Stomach (tissue), 19 donors: ENCODE measurements at places on chromosomes 11 and 22. TPM values are rescaled to one million over a fixed set of nuclear protein-coding genes. Genes with fewer than 3 reads are reported as not detected.
A peak's percentile ranks its signal among the peaks of the same experiment; 100 is the strongest.

IZUMO1R gene
- total RNA-seq = not detected

MED19 gene
- total RNA-seq = 31.7 TPM

SPON1 gene
- 17.5 TPM for total RNA-seq

OR8A1 gene
- not detected for total RNA-seq

CLDN5 gene
- total RNA-seq = 58.8 TPM

ACR gene
- total RNA-seq = not detected

DNA sequence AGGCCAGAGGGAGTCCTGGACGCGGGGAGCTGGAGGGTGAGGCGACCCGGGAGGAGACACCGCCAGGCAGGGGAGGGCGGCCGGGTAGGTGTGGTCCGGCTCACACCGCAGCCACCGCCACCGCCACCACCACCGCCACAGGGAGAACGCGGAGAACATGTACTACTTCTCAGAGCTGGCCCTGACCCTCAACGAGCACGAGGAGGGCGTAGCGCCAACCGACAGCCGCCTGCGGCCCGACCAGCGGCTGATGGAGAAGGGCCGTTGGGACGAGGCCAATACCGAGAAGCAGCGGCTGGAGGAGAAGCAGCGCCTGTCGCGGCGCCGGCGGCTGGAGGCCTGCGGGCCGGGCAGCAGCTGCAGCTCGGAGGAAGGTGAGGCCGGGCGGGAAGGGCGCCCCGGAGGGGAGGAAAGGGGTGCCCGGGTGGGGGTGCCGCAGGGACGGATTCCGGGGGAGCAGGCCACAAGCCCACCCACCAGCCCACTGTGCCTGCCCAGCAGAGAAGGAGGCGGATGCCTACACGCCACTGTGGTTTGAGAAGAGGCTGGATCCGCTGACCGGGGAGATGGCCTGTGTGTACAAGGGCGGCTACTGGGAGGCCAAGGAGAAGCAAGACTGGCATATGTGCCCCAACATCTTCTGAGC is 62.8 kb downstream of the MORC2 start:
- no peak overlapping the region for H3K4me3 ChIP-seq
- H3K36me3 ChIP-seq = peaks cover 34% of the 10 kb centered on the region
- H3K27me3 ChIP-seq = no peaks in the 10 kb centered on the region
- H3K4me1 ChIP-seq = no peaks in the 10 kb centered on the region

DNA sequence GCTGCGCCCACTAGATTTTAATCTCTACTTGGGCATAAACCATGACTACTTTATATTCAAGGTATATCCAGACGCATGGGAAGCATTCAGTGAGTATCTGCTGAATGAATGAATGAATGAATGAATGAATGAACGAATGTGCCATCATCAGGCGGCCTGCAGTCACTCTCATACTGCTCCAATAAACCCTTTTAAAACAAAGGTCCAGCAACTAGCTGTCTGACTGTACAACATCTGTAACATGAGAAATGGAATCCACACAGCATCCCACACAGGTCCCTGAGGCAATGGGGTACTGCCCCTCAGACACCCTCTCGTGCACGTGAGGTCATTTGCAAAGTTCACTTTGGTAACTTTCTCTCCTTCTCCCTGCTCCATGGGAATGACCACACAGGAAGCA is 147.5 kb downstream of the LARGE1 start:
- no peaks in the 10 kb centered on the region for H3K27me3 ChIP-seq
- no peaks in the 10 kb centered on the region for H3K36me3 ChIP-seq
- H3K4me3 ChIP-seq = no peak overlapping the region
- no peak overlapping the region for H3K27ac ChIP-seq

- H3K27me3 ChIP-seq = no peaks in the 10 kb centered on the region
- H3K4me3 ChIP-seq = no peak overlapping the region
- no peaks in the 10 kb centered on the region for H3K4me1 ChIP-seq
These were observed 334.5 kb downstream of the CTTN start for GRCh38 chr11:70732881-70733196.

DNA sequence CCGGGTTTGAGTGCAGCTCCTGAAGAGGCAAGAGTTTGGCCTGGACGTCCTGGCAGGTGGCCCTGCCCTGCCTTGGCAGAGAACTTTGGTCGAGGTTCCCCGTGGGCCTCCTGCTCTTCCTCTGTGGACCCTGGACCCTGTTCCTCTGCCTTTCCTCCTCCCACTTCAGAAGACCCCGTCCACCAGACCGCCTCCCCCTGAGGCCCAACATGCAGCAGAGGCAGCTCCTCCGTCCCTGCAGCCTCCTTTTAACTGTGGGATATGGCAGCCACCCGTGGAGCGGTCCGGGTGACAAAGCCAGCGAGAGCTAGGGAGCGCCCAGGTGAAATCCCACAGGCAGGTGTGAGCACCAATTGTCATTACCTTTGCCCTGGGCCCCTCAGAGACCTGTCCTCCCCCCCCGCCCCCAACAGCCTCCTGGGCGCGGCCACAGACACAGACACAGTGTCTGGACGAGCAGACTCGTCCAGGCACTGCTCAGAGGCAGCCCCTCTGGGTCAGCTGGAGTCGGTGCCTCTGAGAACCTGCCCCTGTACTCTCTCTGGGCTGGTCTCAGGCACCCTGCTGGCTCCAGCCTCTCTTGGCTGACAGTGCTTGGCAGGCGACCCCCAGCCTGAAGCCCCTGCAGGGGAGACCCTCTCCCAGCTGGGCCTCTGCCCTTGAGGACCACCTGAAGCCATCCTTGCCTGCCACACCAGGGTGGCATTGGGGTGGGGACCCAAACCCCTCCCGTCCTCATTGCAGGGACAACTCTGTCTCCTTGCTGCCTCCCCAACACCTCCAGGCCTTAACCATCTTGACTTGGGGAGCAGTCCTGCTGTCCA is 4.1 kb upstream of the PTDSS2 start:
- DNase-seq = peak; percentile 54
- H3K27me3 ChIP-seq = no peaks in the 10 kb centered on the region
- H3K27ac ChIP-seq = no peak overlapping the region
- H3K4me3 ChIP-seq = no peak overlapping the region

GRCh38 chr11:115317277-115318185 is 186.7 kb downstream of the CADM1 start:
- no peak overlapping the region for H3K27ac ChIP-seq
- H3K4me3 ChIP-seq = no peak overlapping the region
- H3K4me1 ChIP-seq = no peaks in the 10 kb centered on the region
- no peaks in the 10 kb centered on the region for H3K36me3 ChIP-seq
- H3K27me3 ChIP-seq = no peaks in the 10 kb centered on the region
- no peak for DNase-seq

DNA sequence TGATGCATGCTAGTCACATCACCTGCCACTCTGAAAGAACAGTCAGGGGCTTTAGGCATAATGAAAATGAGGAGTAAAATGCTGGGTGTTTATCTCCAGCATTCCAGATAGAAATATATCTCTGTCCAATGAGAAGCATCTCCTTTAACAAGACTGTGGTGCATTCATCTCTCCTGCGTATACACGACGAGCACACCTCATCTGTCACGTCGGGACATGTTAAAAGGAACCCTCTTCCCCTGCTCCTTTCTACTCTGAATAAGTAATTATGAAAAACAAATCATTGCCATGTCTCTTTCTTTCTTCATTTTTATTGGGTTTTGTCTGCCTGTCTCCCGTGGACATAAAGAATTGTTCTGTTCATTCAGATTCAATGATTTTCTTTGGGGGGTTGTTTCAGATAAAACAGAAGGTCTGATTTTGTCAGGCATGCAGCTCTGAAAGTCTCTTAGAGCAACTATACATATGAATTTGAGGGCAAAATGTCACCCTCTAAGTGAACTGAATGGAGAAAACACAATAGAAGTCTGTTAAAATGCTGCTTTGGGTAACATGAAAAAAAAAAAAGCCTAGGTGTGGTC is 195.0 kb downstream of the MAML2 start:
- H3K4me3 ChIP-seq = no peak overlapping the region
- no peaks in the 10 kb centered on the region for H3K4me1 ChIP-seq
- no peak for DNase-seq
- H3K36me3 ChIP-seq = no peaks in the 10 kb centered on the region
- no peak overlapping the region for H3K27ac ChIP-seq

- H3K36me3 ChIP-seq = no peaks in the 10 kb centered on the region
- H3K4me3 ChIP-seq = no peak overlapping the region
These were observed 67.2 kb downstream of the SLC17A6 start for GRCh38 chr11:22405377-22405776.

DNA sequence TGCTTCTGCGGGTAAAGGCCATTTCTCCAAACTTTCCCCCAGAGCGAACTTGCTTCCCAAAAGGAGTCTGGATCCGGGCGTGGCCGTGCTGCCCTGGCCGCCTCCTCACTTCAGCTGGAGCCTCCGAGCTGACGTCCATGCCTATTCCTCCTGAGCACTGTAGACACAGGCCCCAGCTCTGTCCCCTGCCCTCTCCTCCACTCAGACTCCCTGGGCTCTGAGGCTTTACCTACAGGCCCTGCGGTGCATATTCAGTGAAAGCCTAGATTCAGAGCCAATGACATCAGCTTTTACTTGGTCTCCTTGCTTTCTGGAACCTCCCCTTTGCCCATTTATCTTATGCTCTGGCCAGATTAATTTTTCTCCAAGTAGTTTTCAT is 9.7 kb downstream of the LRP5 start:
- H3K27ac ChIP-seq = peak overlapping the region; percentile 58
- H3K4me1 ChIP-seq = peaks cover 46% of the 10 kb centered on the region
- H3K36me3 ChIP-seq = no peaks in the 10 kb centered on the region

DNA sequence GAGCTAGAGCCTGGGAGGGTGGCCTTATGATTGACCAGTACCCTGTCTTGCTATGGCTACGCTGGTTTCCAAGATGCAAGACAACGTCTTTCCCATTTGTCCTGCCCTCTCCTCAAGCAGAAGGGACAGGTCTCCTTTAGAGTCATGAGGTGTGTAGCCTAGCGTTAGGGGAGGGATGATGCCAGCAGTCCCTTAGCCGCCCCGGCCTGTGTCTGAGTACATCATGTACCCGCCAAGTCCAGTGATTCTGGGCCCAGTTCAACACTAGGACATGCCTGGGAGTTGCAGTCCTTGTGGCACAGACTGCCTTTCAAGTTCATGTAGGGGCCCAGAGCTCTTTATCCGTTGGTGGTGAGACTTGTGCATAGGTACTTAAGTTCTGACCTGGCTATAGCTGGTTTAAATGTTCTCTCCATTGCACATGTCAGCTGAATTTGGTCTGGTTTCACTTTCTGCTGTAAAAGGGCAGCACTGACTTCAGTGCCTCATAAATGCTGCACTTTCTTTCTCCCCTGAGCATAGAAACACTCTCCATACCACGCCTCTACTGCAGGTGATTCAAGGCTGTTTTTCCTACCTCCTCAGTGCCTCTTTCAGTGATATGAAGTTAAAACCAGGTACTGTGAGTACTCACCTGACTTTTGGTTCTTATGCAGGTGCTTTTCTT is 151.1 kb downstream of the METTL15 start:
- no peaks in the 10 kb centered on the region for H3K4me1 ChIP-seq
- no peak overlapping the region for H3K27ac ChIP-seq
- H3K4me3 ChIP-seq = no peak overlapping the region
- H3K36me3 ChIP-seq = peaks cover 21% of the 10 kb centered on the region

- peaks cover 21% of the 10 kb centered on the region for H3K4me1 ChIP-seq
- no peak for DNase-seq
- no peaks in the 10 kb centered on the region for H3K27me3 ChIP-seq
- no peaks in the 10 kb centered on the region for H3K36me3 ChIP-seq
- no peak overlapping the region for H3K27ac ChIP-seq
- H3K4me3 ChIP-seq = no peak overlapping the region
These were observed 29.0 kb downstream of the MACROD1 start for GRCh38 chr11:64136765-64137441.

DNA sequence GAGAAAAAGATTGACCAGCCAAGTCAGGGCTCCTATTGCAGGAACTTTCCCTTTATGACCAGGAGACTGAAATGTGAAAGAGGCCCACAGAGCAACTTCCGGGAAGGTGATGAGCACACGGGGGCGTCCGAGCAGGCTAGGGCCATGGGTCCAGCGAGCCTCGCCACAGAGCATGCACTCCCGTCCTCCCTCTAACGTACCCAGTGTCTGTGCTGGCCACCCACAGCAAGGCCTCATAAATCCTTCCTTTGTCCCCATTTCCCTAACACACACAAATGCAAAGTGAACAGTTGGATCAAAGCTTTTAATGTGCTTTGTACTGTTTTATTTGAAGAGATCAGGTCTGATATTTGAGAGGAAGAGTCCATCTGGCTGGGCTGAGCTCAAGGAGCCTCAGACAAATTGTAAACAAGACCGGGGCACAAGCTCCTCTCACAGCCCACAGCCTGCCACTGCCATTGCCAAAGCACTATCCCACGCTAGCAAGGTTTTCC is 44.3 kb downstream of the BLID start:
- H3K36me3 ChIP-seq = no peaks in the 10 kb centered on the region
- peaks cover 7% of the 10 kb centered on the region for H3K4me1 ChIP-seq
- H3K27me3 ChIP-seq = no peaks in the 10 kb centered on the region
- H3K4me3 ChIP-seq = no peak overlapping the region
- H3K27ac ChIP-seq = no peak overlapping the region

GRCh38 chr22:46580940-46581537 is 39.1 kb upstream of the GRAMD4 start:
- H3K27ac ChIP-seq = peak overlapping the region; percentile 88
- no peaks in the 10 kb centered on the region for H3K36me3 ChIP-seq
- no peak overlapping the region for H3K4me3 ChIP-seq

- H3K27me3 ChIP-seq = no peaks in the 10 kb centered on the region
- no peak overlapping the region for H3K4me3 ChIP-seq
- H3K4me1 ChIP-seq = peaks cover 5% of the 10 kb centered on the region
- H3K36me3 ChIP-seq = peaks cover 99% of the 10 kb centered on the region
These were observed 81.6 kb upstream of the SUSD2 start for GRCh38 chr22:24099666-24100065.

GRCh38 chr11:105574974-105575373 is 34.9 kb upstream of the GRIA4 start:
- H3K27ac ChIP-seq = no peak overlapping the region
- no peaks in the 10 kb centered on the region for H3K27me3 ChIP-seq
- H3K4me3 ChIP-seq = no peak overlapping the region

DNA sequence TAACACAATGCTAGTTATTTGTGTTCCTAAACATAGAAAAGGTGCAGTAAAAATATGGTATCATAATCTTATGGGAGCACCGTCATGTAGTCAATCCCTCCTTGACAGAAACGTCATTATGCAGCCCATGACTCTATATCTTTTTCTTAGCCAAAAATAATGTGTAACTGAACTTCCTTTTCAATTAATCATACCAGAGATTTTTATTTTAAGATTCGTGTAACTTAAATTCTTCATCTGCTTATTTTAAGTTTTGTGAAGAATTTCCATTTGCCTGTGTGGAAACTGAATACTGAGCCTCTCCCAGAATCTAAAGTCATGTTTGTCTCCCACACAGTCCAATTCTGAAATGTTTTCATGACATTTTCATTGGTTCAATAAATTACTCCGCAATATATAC is 699.1 kb downstream of the KCNA4 start:
- H3K27me3 ChIP-seq = no peaks in the 10 kb centered on the region
- H3K36me3 ChIP-seq = no peaks in the 10 kb centered on the region
- DNase-seq = no peak
- H3K27ac ChIP-seq = no peak overlapping the region
- no peak overlapping the region for H3K4me3 ChIP-seq

DNA sequence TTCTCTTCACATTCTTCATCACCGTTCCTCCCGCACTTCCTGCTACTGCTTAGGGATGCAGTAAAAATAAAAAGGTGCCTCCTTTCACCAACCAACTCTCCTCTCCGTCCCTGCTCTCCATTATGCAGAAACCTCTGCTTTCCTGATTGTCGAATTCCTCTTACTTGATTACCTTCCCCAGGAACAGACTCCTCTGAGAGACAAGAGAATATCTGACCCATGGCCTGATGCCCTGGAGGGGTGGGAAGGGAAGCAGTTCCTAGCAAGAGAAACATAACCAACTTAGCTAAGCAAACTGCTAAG is 80.9 kb downstream of the TRIM29 start:
- DNase-seq = no peak
- H3K36me3 ChIP-seq = no peaks in the 10 kb centered on the region
- no peak overlapping the region for H3K27ac ChIP-seq
- H3K4me3 ChIP-seq = no peak overlapping the region
- H3K27me3 ChIP-seq = peaks cover under 1% of the 10 kb centered on the region
- H3K4me1 ChIP-seq = no peaks in the 10 kb centered on the region
